Left forelimb (tissue), 1 donor: ENCODE measurements at places on chromosomes 5 and 9.

- DNase-seq, result no peak
Observed at GRCh38 chr5:145942201-145942600, 5.8 kb downstream of the SH3RF2 start.

GRCh38 chr9:109452761-109453160 lies 45.3 kb downstream of the PTPN3 start:
- DNase-seq, result no peak

DNA sequence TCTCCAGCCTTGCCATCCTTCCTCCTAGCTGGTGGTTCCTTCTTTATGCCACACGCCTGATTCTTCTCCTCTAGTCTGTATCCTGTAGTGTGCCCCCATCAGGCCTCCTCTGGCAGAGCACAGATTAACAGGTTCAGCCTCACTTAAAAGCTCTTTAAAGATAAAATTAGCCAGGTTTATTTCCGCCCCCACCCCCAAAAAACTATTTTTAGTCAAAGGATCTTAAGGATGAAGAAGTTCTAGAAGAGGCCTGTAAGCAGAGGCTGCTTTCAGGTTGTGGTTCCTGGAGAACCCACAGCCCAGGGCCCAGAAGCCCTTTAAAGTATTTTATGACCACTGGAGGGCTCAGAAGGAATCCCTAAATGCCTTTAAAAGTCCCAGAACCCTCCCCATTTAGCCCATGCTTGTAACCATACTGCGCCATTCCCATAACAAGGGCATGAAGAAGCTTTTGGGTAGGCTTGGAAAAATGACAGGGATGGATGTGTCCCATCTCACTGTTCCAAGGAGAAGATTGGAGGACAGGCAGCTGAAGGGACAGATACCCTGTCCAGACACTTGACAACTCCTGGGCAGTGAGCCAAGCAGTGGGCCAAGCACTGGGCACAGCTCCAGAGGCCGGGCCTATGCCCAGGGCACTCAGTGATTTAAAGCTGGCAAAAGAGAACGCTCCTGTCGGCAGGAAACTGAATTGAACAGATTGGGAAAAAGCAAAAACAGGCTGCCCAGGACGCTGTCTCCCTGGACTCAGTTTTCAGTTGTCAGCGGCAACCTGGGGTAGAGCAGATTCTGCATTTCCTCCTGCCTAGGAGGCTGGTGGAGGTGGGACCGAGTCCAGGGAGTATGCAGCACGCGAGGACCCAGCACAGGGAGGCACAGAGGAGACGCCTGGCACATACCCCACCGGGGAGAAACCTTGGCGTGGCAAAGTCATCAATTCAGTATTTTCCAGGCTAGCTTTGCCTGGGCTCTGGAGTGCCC lies 106.3 kb upstream of the SSBP2 start:
- DNase-seq, result peak; percentile 74

GRCh38 chr9:110329639-110330230 lies 7.9 kb downstream of the TXNDC8 start:
- no peak for DNase-seq

- DNase-seq, result no peak
Observed at GRCh38 chr5:100731768-100732167, 171.3 kb downstream of the ST8SIA4 start.

GRCh38 chr9:131738293-131739132 lies 1.4 kb downstream of the RAPGEF1 start:
- no peak for DNase-seq

GRCh38 chr5:151612689-151613427 lies 21.7 kb upstream of the FAT2 start:
- DNase-seq, result no peak

- no peak for DNase-seq
Observed at GRCh38 chr5:167777746-167778145, 513.7 kb upstream of the WWC1 start.

DNA sequence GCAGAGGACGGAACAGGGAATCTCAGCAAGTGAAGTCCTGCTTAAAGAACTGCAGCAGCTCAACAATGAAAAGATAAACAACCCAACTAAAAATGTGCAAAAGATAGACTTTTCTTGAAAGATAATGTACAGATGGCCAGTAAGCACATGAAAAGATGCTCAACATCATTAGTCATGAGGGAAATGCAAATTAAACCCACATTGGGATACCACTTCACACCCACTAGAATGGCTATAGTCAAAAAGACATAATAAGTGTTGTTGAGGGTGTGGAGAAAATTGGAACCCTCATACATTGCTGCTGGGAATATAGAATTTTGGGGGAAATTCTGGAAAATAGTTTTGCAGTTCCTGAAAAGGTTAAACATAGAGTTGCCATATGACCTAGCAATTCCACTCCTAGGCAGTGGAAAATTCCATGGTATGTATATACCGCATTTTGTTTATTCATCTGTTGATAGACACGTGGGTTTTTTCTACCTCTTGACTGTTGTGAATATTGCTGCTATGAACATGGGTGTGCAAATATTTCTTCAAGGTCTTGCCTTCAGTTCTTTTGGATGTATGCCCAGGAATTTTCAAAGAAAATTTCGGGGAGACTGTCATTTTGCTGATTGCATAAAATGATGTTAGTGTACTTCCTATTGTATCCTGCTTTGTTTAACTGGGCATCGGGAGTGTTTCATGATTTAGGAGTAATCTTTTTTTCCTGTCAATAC lies 7.2 kb downstream of the CNOT8 start:
- DNase-seq, result no peak

DNA sequence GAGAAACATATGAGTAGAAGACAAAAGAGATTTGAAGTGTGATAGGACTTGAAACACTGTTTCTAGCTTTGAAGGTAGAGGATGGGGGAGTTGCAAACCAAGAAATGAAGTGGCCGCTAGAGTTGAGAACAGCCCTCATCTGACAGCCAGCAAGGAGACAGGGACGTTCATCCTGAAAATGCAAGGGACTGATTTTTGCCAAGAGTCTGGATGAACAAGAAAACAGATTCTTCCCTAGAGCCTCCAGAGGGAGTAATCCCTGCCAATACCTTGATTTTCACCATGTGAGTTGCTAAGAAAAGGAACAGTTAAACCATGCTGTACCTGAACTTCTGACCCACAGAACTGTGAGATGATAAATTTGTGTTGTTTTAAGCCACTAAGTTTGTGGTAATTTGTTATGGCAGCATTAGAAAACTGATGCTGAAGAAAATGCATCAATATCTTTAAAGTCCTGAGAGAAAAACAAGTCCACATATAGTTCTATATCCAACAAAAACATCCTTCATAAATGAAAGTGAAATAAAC lies 154.0 kb upstream of the ADAMTSL1 start:
- DNase-seq, result no peak

- no peak for DNase-seq
Observed at GRCh38 chr5:156667616-156668015, 182.5 kb upstream of the PPP1R2B start.

GRCh38 chr5:113060408-113061025 lies 83.9 kb downstream of the DCP2 start:
- no peak for DNase-seq

GRCh38 chr9:125547368-125547767 lies 159.6 kb downstream of the MAPKAP1 start:
- DNase-seq, result no peak

GRCh38 chr5:155884041-155884440 lies 442.9 kb upstream of the SGCD start:
- no peak for DNase-seq

- DNase-seq, result no peak
Observed at GRCh38 chr5:126437721-126438120, 14.5 kb downstream of the GRAMD2B start.

- no peak for DNase-seq
Observed at GRCh38 chr5:98624145-98624880, 149.2 kb upstream of the RGMB start.

DNA sequence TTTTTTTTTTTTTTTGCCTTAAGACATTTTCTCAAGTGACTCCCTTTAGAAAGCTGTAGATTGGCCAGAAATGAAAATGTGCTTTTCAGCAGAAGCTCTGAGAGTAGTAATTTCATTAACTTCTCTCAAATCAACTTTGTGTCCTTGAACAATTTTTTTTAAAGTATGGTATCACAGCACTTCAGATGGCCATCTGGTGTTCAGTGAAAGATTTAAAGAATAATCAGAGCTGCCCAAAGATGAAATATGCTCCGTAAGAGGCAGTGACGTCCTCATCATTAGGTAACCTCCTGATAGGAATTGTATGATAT lies 43.0 kb upstream of the PCAT7 start:
- DNase-seq, result no peak

- DNase-seq, result no peak
Observed at GRCh38 chr5:173018358-173018757, 34.8 kb downstream of the ATP6V0E1 start.

DNA sequence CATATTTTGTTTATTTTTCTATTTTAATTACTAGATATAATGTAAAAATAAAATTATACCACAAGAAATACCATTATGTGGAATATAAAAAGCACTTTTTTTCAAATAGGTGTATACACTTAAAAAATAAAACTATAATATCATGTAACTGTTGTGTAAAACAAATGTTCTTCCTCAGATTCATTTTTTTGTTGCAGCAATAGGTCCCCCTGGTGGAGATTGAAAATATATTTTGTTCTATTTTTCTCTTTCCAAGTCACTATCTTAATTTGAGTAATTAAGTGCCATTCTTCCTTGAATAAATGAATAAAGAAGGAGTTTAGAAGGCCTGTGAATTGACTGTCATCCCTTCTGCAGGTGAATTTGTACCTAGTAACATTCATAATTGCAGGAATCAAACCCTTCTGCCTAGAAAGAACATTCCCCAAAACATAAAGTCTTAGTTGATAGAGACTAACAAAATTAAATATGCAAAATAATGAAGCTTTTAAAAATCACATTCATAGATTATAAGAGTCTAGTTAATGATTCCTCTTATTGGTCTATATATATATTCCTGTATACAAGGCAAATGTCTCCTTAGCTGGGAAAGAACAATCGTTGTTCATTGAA lies 23.4 kb downstream of the CETN3 start:
- no peak for DNase-seq

DNA sequence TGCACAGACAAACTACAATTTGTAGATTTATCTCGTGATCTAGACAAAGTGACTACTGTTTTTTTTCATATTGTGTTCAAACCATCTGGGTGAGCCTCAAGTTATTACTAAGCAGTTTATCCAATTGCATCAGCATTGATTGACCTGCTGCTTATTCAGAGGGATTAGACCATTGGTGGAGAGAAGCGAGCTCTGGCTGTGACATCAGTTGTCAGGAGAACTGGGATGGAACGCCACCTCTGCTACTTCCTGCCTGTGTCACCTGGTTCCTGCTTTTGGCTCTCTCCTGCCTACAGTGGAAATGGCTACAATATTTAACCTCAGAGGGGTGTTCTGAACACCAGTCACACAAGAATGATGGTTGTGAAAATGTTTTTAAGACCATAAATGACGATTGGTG lies 12.1 kb downstream of the NR4A3 start:
- DNase-seq, result no peak

GRCh38 chr5:54745599-54745998 lies 228.0 kb downstream of the SNX18 start:
- DNase-seq, result no peak

- DNase-seq, result no peak
Observed at GRCh38 chr5:157718519-157718918, 12.7 kb upstream of the THG1L start.

GRCh38 chr5:151569132-151570046 lies 21.7 kb downstream of the FAT2 start:
- DNase-seq, result no peak

- no peak for DNase-seq
Observed at GRCh38 chr9:96038271-96038670, 162.8 kb downstream of the ERCC6L2 start.
